ENCODE measurements at places on chromosomes 5 and 9. TPM values are rescaled to one million over a fixed set of nuclear protein-coding genes. Genes with fewer than 3 reads are reported as not detected.

The PRSS3 gene
- polyA plus RNA-seq: not detected

The UIMC1 gene
- 23.4 TPM for polyA plus RNA-seq

The PHF24 gene
- 0.12 TPM for polyA plus RNA-seq

The UGT3A1 gene
- 24.6 TPM for polyA plus RNA-seq

The ISL1 gene
- polyA plus RNA-seq: 0.75 TPM

The HAVCR2 gene
- 2.0 TPM for polyA plus RNA-seq

GRCh38 chr9:37908698-37909186 lies 4.8 kb upstream of the SLC25A51 start:
- no peaks in the 10 kb centered on the region for H3K36me3 ChIP-seq
- H3K27me3 ChIP-seq: no peaks in the 10 kb centered on the region
- DNase-seq: no peak
- no peak overlapping the region for H3K27ac ChIP-seq
- H3K4me3 ChIP-seq: no peak overlapping the region

- H3K4me1 ChIP-seq: peaks cover 10% of the 10 kb centered on the region
- DNase-seq: no peak
- no peaks in the 10 kb centered on the region for H3K27me3 ChIP-seq
- H3K27ac ChIP-seq: peak overlapping the region; percentile 80
- H3K4me3 ChIP-seq: no peak overlapping the region
Measured at GRCh38 chr5:127370631-127371030, 80.0 kb downstream of the MEGF10 start.

DNA sequence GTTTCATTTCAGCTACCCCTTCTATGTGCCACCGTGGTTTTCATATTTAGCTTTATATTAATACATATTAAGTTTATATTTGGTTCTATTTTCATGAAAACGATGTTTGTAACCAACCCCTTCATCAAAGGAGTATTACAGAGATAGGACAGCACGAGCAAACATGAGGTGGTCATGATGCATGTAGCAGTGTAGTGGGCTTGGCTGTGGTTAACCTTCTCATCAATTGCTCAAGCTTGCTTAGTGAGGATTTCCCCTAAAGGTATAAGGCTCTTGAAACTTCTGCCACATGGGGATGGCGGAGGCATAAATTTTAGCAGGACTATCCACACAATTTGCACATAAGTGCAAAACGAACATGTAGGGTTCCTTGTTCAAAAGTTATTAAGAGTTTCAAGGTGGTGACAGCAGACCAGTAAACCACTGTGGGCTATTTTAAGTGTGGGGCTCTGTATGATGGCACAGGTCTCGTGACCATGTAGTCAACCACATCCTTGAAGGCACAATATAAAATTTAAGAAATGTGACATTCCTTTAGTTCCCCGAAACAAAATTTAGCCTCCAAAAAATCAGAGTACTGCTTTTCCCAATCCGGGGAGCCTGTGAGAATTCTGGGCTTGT lies 24.8 kb downstream of the TMEM174 start:
- H3K27ac ChIP-seq: no peak overlapping the region
- peaks cover 7% of the 10 kb centered on the region for H3K27me3 ChIP-seq
- H3K4me3 ChIP-seq: no peak overlapping the region

DNA sequence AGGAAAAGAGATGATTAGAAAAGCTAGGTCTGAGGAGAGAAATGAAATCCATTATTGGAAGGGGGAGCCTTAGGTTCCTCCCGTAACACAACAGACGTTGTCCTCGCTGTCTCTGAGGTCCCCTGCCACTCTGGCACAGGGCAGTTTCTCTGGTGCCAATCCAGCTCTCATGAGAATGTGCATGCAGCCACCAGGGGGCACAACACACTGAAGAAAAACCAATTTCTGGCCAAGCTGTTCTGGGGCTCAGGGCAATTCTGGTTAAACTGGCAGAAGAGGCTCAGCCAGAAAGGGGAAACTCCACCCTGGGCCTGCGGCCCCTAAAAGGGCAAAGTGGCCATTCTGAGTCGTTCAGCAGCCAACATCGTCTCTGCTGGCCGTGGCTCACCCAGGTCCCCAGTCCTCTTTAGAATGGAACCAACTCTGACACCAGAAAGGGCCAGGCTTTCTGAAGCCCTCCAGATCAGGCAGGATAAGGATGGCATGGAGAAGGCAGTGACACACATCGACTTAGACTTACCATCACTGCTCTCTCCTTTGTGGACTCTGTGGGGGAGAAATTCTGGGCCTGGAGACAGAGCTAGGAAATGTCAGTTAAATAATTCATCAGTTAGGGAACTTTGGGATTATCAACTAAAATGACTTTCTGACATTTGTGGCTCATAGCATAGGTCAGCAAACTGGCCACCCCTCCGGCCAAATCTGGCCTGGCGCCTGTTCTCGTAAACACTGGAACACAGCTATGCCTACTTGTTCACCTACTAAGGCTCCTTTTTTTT lies 58.5 kb upstream of the GOLPH3 start:
- no peaks in the 10 kb centered on the region for H3K27me3 ChIP-seq
- H3K27ac ChIP-seq: no peak overlapping the region
- H3K4me1 ChIP-seq: peaks cover 23% of the 10 kb centered on the region

GRCh38 chr5:67377631-67378030 lies 181.0 kb upstream of the CD180 start:
- peaks cover 4% of the 10 kb centered on the region for H3K4me1 ChIP-seq
- H3K4me3 ChIP-seq: no peak overlapping the region
- no peaks in the 10 kb centered on the region for H3K36me3 ChIP-seq
- no peaks in the 10 kb centered on the region for H3K27me3 ChIP-seq
- H3K27ac ChIP-seq: no peak overlapping the region
- DNase-seq: no peak

- peak overlapping the region; percentile 16 for H3K27ac ChIP-seq
- no peaks in the 10 kb centered on the region for H3K36me3 ChIP-seq
- no peak overlapping the region for H3K4me3 ChIP-seq
- peaks cover 16% of the 10 kb centered on the region for H3K27me3 ChIP-seq
- DNase-seq: peak; percentile 23
Measured at GRCh38 chr5:141850786-141851185, 27.4 kb downstream of the PCDH1 start.

DNA sequence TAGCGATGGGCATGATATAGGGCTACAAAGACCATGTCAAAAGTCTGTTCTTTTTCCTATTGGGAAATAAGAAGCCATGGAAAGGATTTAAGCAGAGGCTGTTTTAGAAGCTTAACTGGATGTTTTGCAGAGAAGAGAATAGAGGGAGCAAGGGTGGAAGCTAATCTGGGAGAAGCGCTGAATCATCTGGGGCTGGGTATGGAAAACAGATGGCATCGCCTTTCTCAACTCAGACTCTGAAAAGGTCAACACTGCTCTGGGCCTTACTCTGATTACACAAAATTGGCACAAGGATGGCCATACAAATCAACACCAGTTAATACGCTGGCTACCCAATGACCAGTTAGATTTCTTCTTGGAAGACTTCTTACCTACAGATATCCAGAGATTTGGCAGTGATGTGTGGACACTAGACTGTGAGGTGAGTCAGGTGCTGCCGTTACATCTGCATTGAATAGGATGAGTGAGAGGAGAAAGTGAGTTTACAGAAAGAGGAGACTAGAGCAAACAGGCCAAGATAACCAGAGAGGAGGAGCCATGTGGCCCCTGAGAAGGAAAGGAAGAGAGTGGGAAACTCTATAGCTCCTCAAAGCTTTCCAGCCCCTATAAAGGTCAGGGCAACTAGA lies 6.2 kb upstream of the TCERG1 start:
- no peak for DNase-seq
- H3K27ac ChIP-seq: no peak overlapping the region
- H3K36me3 ChIP-seq: no peaks in the 10 kb centered on the region

DNA sequence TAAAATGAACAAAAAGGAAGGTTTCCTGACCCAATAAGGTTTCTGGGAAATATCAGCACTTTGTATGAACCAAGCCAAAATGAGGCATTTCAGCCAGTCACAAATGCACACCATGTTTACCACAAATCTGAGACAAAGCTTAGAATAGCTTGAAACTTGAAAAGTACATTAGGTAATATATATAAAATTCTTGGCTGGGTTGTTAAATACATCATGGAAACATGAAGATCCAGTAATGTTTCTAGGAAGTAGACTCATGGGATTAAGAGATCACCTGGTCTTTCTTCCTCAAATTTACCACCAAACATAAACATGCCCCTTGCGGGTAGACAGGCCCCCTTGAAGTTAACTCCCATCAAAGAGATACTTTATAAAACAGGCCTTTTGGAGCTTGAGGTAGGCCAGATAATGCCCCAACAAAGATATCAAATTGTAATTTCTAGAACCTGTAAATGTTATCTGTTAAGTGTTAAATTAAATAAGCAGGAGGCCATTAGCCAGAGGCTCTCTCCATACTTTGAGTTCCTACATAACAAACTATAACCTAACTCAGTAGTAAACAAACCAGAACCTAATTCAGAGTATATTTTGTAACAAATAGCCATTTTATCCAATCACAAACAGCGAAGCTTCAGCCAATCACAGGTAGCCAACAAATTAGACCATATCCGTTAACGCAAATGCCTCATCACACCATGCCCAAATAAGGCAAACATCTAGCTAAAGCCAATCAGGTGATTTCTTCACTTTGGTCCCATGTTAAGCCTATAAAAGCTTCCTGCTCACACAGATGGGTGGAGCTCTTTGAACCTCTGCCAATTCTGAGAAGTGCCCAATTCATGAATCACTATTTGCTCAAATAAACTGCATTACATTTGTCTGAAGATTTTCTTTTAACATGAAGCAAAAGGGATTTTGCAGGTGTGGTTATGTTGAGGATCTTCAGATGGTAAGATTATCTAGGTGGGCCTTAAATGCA lies 127.9 kb upstream of the TARS1 start:
- H3K4me1 ChIP-seq: peaks cover 2% of the 10 kb centered on the region
- DNase-seq: peak; percentile 57
- H3K36me3 ChIP-seq: no peaks in the 10 kb centered on the region

DNA sequence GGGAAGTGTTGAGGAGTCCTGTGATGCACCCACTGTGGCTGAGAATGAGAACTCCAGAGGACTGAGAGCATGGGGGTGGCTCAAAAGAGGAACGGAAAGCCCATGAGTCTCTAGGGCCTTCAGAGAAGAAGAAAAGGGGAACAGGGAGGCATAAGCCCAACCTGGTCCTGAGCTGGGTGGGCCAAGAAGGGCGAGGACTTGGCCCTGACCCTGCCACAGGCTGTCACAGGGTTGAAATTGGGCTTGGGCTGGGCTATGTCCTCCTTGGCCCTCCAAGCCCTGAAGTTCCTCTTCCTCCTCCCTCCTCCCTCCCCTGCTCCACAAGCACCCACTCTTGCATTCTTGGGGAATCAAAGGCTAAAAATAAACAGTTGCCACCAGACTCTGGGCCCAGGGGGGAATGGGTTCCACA lies 49.3 kb upstream of the PPARGC1B start:
- no peak overlapping the region for H3K4me3 ChIP-seq
- peaks cover 9% of the 10 kb centered on the region for H3K4me1 ChIP-seq
- H3K27me3 ChIP-seq: peaks cover 7% of the 10 kb centered on the region
- no peaks in the 10 kb centered on the region for H3K36me3 ChIP-seq

GRCh38 chr5:40681363-40682153 lies 1.8 kb downstream of the PTGER4 start:
- H3K27ac ChIP-seq: peak overlapping the region; percentile 69
- DNase-seq: peak; percentile 53
- H3K4me1 ChIP-seq: peaks cover 32% of the 10 kb centered on the region
- peak overlapping the region; percentile 77 for H3K4me3 ChIP-seq
- no peaks in the 10 kb centered on the region for H3K36me3 ChIP-seq

DNA sequence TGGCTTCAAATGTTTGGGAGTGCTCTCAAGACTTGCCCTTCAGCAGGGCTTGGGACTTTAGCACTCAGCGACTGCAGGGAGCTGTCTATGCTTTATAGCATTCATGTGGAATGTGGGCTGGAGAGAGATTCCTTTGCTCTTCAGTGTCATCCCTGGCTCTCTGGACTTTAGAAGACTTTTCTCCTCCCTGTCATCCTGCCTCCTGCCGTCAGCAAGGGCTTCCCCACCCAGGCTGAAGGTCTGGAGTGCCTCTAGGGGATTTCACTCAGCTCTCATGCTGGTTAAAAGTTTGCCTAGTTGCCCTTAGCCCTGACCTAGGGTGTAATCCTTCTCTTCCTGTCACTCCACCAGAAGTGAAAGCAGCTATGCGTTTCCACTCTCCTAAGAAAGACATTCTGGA lies 210.9 kb downstream of the FRMD3 start:
- no peak overlapping the region for H3K27ac ChIP-seq
- peak; percentile 28 for DNase-seq
- peaks cover 1% of the 10 kb centered on the region for H3K36me3 ChIP-seq
- no peaks in the 10 kb centered on the region for H3K27me3 ChIP-seq

DNA sequence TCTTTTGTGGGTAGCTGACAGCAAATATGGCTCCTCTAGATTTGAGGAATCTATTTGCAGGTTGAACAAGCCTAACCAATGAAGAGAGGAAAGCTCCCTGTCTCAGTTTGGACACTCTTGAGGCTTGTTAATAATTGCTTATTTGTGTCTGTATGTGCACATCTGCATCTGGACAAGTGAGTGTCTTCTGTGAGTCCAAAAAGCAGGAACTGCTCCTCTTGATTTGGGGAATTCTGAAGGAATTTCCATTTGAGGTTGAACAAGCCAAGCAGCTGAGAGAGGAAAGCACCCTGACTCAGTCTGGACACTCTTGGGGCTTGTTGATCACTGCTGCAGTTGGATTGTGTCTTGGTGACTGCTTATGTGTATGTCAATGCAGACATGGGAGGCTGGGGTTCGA lies 211.6 kb downstream of the DTWD2 start:
- no peak overlapping the region for H3K27ac ChIP-seq
- no peaks in the 10 kb centered on the region for H3K36me3 ChIP-seq
- peak; percentile 19 for DNase-seq
- no peaks in the 10 kb centered on the region for H3K27me3 ChIP-seq
- no peaks in the 10 kb centered on the region for H3K4me1 ChIP-seq
- H3K4me3 ChIP-seq: no peak overlapping the region
